ENCODE measurements at places on chromosomes 6 and 20. TPM values are rescaled to one million over a fixed set of nuclear protein-coding genes. Genes with fewer than 3 reads are reported as not detected.

Gene BNIP5
- total RNA-seq = not detected

Gene SCRT2
- total RNA-seq = not detected

DNA sequence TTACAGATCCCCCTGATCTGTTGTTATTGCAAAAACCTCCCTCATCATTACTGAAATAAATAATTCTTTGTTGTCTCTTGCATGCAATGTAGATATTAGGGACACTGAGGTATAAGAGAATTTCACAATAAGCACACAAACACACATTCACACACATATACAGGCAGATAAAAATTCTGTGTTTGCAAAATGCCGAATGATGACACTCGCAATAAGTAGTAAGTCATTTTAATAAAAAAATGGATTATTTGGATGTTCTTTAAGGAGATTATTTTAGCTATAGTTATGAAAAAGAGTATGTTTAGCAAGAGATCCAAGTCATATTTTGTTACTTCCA, 13.6 kb downstream of the DEFB114 start:
- no peaks in the 10 kb centered on the region for H3K4me1 ChIP-seq
- H3K4me3 ChIP-seq = no peak overlapping the region

GRCh38 chr20:50554694-50555579, 44.8 kb downstream of the PTPN1 start:
- no peak for DNase-seq
- no peaks in the 10 kb centered on the region for H3K4me1 ChIP-seq
- H3K27ac ChIP-seq = no peak overlapping the region
- H3K27me3 ChIP-seq = no peaks in the 10 kb centered on the region

DNA sequence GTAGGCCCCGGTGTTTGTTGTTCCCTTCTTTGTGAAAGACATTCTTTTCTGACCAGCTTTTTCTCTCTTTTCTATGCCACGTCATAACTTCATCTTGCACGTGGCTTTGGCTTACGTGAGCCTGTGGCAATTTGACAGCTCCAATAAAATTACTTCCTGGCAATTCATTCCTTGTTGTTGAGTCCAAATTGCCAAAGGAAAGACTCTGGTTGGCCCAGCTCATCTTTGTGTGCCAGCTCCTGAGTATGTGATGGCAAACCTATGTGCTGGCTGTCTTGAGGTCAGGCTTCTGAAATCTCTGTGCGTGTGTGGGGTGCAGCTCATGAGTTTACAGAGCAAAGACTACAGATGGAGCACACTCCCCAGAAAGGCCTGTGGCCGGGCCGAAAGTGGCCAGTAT, 272.5 kb upstream of the SGK1 start:
- H3K27ac ChIP-seq = no peak overlapping the region
- no peaks in the 10 kb centered on the region for H3K27me3 ChIP-seq
- H3K4me3 ChIP-seq = no peak overlapping the region
- no peaks in the 10 kb centered on the region for H3K36me3 ChIP-seq

GRCh38 chr6:147936703-147937470, 405.8 kb upstream of the SASH1 start:
- H3K4me1 ChIP-seq = no peaks in the 10 kb centered on the region
- no peak for DNase-seq
- no peaks in the 10 kb centered on the region for H3K36me3 ChIP-seq
- no peak overlapping the region for H3K4me3 ChIP-seq

DNA sequence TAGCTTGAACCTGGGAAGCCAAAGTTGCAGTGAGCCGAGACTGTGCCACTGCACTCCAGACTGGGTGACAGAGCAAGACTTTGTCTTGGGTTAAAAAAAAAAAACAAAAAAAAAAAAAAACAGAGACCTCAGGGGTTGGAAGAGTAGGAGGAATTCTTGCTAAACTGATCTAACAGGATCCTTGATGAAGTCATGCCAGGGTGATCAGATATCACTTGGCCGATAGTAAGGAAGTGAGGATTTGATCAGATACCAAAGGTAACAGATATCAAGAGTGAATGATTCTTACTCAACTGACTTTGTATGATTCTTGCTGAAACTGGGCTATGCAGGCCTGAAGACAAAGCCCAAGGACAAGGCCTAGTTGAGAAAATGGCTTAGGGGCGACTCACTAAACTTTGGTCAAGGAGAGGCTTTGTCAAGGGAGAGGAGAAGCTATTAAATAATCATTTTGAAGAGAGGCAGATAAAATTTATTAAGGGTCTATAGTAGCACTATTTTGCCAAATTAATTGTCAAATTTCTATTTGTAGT, 624.7 kb downstream of the UTRN start:
- no peak overlapping the region for H3K27ac ChIP-seq
- H3K27me3 ChIP-seq = no peaks in the 10 kb centered on the region
- DNase-seq = no peak
- H3K4me3 ChIP-seq = no peak overlapping the region
- H3K4me1 ChIP-seq = no peaks in the 10 kb centered on the region
- no peaks in the 10 kb centered on the region for H3K36me3 ChIP-seq

- DNase-seq = no peak
- H3K4me1 ChIP-seq = no peaks in the 10 kb centered on the region
- no peaks in the 10 kb centered on the region for H3K27me3 ChIP-seq
- no peak overlapping the region for H3K4me3 ChIP-seq
- no peaks in the 10 kb centered on the region for H3K36me3 ChIP-seq
Observed at GRCh38 chr20:11833825-11834224, 83.9 kb upstream of the BTBD3 start.

DNA sequence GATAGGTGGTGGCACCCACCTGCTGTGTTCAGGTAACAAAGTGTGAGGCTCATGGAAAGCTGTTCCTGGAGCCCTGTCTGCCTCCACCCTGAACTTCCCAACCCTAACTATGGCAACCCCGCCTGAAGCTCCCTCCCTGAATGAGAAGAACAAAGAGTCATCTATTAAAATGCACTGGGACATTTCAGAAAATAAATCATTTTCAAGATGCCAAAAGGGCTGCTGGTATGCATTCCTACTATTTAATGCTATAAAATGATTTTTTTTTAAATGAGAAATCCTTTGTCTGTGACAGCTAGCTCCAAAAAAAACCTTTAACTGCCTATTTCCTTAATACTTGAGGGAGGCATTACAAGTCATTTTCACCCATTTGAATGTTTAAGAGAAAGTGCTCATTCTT, 84.3 kb upstream of the MRPS10 start:
- H3K4me1 ChIP-seq = no peaks in the 10 kb centered on the region
- H3K36me3 ChIP-seq = no peaks in the 10 kb centered on the region
- H3K4me3 ChIP-seq = no peak overlapping the region
- no peak for DNase-seq
- no peaks in the 10 kb centered on the region for H3K27me3 ChIP-seq
- H3K27ac ChIP-seq = no peak overlapping the region

- H3K27me3 ChIP-seq = no peaks in the 10 kb centered on the region
- DNase-seq = no peak
- no peak overlapping the region for H3K4me3 ChIP-seq
- no peak overlapping the region for H3K27ac ChIP-seq
- H3K36me3 ChIP-seq = no peaks in the 10 kb centered on the region
Observed at GRCh38 chr6:109892451-109893435, 85.4 kb upstream of the GPR6 start.

Measured in heart right ventricle (tissue), 16 donors.